ENCODE measurements at places on chromosomes 1 and 21.
A peak's percentile ranks its signal among the peaks of the same experiment; 100 is the strongest.

DNA sequence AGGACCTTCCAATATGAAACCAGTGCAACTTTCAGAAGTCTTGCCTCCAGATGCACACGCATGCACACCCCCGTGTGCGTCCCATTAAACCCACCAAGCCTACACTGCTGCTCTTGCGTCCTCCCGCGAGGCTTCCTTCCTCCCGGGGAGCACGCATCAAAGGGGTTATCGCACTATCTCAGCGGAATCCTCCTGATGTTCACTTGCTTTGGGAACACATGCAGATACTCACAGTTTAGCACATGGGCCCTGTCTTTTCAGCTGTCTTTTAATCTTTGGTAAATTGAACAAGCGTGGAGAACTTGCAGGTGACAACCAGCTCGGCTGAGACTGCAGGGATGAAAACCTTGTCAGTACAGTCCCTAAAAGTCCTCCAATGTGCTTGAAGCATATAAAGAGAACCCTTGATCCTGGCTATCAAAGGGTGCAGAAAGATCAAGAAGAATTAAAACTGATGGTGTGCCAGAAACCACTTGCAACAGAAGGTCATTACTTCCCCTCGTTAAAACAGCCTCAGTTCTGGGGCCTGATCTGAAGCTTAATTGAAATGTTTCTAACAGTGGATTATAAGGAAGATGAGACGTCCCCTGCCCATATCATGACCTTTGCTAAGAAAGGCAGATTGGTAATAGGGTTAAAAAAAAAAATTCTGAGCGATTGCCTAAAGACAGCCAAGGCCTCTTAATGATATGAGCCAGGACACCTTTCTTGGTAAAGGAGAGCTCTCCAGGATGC, 149.4 kb upstream of the LMO4 start:
- no peak for DNase-seq

DNA sequence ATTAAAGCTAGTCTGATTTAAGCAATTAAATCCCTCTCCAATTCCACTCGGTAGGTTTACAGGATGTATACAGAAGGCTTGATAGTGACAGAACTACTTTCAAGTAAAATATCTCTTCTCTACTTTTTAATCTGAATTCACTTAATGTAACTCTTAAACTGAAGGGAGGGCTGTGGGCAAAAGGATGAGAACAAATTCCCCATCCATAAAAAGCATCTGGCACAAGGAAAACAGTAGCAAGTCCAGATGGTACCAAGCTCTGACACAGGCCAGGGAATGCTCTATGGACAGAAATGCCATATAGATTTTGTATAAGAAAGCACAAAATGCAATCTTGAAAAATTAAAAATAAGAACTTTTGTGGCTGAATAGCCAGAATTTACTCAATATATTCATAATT, 53.1 kb upstream of the USH2A start:
- DNase-seq, result no peak

DNA sequence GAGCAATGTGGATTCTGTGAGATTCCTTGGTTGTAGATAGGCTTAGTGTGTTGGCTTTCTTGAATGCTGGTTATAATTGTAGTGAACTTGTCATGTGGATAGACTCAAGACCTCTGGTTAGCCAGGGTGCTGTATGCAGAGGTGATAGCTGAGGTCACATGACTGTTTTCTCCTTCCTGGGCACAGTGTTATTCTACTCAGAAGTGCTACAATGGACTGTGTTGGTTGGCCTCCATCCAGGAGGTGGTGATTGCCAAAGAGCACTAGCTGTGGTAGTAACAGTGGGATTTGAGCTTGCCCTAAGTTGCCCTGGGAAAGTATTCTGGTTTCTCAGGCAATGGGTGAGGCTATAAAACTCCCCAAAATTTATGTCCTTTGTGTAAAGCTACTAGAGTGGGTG, 71.6 kb downstream of the SH3BGR start:
- no peak for DNase-seq

DNA sequence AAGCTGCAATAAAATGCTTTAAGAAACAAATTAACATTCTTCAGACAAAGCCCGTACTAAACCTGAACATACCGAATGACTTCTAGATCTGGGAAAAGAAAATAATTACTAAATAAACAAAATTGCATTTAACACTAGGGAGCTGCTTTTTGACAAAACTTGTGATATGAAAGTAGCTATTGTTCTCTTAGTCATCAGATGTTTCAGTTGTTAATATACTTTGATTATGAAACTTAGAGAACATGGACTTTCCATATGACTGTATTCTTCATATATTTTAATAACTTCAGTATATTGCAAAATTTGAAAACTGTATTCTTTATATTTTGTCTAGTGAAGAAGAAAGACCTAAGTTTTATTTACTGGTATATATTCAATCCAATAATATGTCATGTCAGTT, 1262.1 kb downstream of the NCAM2 start:
- no peak for DNase-seq

DNA sequence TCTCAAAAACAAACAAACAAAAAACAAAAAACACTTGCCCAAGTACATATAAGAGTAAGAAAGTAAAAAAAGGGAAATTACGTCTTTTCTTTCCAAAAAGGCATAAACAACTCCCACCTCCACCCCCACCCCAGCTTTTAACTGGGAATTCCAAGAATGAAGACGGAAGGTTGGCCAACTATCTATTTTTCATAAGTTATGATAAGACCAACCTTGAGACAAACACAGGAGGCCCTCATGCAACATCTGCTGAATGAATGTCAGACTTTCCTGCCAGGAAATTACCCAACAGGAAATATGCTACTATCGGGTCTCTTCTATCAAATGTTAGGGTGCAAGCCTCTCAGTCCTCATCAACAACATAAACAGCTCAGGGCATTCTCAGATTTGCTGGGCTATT, 1.9 kb downstream of the BSDC1 start:
- DNase-seq, result no peak

DNA sequence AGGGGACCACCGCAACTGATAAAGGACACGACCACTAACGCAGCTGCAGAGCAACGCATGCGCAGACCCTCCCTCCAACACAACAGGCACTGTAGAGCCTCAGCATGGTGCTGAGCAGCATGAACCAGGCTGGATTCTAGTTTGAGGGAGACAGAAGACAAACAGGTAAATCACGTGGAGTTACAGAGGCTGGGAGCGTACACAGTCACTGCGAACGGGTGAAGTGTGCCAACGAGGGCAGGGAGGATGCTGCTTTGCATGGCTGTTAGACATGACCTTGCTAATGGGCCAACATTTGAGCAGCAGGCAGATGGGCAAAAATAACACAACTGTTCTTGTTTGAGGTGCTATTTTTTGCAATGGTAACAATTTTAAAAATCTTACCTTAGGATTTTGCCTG, 55.2 kb upstream of the NADK start:
- DNase-seq, result no peak

DNA sequence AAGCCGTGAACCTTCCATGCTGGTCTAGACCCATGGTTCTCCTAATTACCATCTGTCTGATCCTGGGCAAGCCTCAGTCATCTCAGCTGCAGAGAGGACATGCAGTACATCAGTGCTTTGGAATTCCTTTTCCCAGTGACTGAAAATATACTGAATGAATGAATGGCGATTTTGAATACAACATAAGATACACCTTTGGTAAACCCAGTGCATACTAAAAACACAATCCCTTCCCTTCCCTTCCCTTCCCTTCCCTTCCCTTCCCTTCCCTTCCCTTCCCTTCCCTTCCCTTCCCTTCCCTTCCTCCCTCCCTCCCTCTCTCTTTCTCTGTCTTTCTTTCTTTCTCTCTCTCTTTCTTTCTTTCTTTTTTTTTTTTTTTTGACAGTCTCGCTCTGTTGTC, 21.3 kb upstream of the PLXNA2 start:
- no peak for DNase-seq

GRCh38 chr1:30730346-30731108, 7.1 kb upstream of the MATN1 start:
- DNase-seq, result no peak

GRCh38 chr1:169478094-169478672, 7.6 kb downstream of the SLC19A2 start:
- no peak for DNase-seq

- DNase-seq, result no peak
Observed at GRCh38 chr1:62423580-62424242, 13.1 kb upstream of the USP1 start.

GRCh38 chr1:64975127-64975526, 8.8 kb upstream of the JAK1 start:
- DNase-seq, result no peak

- no peak for DNase-seq
Observed at GRCh38 chr1:204863024-204863423, 7.6 kb upstream of the NFASC start.

DNA sequence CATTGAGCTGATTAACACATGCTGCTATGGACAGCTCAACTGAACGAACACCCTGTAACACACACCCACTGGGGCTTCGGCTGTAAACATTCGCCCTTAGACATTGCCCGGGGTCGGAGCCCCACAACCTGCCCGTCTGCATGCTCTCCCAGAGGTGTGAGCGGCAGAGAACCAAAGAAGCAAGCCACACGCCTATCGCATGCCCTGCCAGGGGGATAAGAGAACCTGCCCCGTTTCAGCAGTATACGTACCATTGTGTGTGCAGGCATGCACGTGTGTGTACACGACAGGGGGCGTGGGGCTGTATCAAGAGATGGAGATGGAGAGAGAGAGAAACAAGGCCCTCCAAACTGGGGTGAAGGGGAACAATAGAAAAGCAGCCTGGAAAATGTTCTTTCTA, 9.9 kb upstream of the DESI2 start:
- DNase-seq, result no peak

- DNase-seq, result no peak
Observed at GRCh38 chr1:208759255-208759654, 515.1 kb upstream of the PLXNA2 start.

DNA sequence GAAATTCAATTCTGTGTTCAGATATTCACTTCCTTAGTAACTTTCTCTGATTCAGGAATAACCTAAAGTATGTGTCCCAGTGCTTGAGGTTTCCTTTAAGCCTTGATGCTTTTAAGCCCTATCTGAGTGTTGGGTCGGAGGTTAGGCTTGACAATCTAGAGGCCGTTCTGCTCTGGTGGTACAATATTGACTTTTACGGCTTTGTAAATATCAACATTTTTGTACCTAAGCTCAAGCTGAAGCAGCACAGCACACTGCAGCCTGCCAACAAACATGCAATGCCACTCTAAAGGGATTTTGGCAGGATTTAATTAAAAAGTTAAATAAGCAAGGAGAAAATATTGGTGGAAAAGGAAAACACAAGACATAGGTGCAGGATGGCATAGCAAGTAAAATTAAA, 279.2 kb downstream of the NEGR1 start:
- DNase-seq, result no peak

- DNase-seq, result no peak
Observed at GRCh38 chr21:24127651-24128050, 1479.6 kb downstream of the MRPL39 start.

DNA sequence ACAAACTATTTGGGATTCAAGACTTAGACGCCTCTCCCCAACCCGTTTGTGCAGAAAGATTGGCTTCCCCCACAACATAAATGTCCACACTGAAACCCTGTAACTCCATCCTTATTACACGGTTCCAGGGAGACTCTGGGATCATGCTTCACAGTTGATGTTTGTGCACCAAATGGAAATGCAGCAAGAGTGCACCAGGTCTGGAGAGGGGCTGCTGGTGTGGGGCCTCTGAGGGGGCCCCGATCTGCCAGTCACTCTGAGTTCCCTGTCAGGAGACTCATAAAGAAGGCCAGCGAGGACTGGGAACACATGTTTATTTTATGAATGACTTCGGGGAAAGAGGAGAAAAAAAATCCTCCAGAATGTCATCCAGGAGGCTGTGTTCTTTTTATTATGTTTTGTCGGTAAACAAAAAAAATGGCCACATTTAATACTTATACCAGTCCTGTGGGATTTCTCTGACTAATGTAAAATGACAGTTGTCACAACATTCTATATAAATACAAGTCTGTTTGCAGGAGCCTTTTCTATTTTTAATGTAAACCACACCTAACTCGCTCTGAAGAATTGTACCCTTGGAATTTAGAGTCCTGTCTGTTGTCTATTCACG, 439.1 kb upstream of the VAMP3 start:
- DNase-seq, result no peak

GRCh38 chr1:155884031-155884960, 24.9 kb downstream of the SYT11 start:
- no peak for DNase-seq

DNA sequence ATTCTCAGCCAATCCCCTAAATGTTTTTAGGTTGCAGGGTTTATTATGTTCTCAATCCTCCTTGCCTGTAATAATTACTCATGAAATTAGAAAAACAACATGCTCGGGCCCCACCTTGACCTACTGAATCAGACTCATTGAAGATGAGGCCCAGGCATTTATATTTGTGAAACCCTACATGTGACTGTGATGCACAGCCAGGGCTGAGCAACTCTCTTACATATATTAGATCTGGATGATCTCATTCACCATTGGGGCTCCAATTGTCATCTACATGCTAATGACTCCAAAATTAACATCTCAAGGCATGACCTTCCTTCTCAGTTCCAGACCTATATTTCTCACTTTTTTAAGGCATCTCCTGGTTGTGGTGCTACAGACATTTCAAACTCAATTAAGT, 103.3 kb downstream of the WDR3 start:
- DNase-seq, result no peak

DNA sequence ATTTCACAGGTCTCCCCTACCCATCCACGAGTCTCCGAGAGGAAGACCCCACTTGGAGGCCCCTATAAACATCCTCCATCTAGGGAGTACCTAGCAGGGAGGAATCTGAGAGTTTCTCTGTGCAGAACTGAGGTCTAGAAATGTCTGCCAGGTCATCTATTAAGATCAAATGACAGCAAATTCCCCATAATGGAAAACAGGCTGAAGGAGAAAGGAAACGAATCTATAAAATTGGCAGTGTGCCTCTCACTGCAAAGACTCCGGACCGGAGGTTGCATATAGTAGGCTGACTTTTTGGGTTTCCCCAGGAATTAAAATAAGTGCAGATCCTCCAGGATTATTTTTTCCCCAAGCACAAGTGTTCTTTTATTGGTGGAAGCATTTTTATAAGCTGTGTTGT, 57.7 kb downstream of the NMNAT2 start:
- peak; percentile 1 for DNase-seq

DNA sequence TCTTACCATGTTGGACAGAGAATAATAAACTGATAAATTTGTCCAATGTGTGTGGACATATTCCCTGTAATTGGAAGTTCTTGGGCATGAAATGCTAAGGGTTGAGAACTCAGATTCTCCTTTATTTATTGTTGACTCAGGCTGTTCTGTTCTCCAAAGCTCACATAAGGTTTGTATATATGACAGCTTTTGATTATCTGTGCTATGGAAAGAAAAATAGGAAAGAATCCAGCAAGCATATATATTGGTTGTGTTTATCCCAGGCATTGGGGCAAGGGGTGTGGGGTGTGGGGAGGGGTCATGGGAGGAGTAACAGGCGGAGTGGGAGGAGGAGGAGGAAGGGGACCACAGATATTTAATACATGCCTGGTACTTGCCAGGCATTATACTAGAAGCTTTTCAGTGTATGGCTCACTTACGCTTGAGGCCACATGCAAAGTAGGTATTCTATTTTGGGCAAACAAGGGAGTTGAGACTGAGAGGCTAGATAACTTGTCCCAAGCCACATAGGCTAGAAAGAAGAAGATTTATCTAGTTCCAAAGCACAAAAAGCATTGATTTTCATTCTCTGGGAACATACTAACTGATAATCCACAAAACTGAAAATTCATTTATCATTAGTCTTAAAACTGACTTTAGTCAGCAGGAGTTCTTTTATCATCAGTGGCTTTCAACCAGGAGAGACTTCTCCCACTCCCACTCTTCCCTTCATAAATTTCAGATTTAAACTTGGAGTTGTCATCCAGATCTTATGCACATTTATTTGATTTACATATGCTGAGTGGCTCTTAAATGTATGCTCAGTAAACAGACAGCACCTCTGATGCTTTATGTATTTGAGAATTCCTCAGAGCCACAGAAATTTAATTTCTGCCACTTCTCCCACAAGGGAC, 27.2 kb downstream of the NGF start:
- DNase-seq, result peak; percentile 38
